ENCODE measurements at places on chromosomes 6 and 20.

DNA sequence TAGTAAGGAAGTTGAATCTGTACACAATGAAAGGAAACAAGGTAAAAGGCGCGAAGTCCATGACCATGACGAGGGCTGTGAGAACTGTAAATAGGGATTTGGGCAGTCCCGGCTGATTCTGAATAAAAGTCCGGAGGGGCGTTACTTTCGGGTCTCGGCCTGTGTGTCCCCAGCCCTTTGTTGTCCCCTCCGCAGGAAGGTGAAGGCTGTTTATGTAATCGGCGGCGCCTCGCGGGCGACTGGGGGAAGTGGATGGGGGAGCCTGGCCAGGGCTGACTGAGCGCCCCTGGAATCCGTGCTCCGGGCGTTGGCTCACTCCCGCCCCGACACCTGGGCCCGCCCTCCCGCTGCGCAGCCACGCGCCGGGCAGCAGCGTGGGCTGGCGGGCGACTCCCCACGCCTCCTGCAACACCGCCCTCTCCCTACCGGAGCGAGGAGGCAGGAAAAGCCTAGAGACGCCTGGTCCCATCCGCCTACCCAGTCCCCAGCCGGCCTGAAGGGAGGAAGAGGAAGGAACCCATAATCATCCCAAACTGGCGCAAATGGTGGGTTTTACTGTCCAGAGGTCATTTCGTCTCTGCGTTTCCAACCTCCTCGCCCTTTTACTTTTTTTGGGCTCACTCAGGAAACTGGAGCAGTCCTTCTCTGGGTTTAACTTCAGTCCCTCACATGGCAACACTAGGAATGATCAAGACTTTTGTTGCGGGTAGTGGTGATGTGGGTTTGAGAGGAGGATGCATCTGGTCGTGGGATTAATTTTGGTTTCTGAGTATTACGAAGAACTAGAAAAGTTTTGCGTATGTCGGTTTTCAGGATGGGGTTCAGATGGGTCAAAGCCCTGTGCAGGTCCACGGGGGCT lies 12.1 kb downstream of the TRIM31 start:
- no peak for DNase-seq

DNA sequence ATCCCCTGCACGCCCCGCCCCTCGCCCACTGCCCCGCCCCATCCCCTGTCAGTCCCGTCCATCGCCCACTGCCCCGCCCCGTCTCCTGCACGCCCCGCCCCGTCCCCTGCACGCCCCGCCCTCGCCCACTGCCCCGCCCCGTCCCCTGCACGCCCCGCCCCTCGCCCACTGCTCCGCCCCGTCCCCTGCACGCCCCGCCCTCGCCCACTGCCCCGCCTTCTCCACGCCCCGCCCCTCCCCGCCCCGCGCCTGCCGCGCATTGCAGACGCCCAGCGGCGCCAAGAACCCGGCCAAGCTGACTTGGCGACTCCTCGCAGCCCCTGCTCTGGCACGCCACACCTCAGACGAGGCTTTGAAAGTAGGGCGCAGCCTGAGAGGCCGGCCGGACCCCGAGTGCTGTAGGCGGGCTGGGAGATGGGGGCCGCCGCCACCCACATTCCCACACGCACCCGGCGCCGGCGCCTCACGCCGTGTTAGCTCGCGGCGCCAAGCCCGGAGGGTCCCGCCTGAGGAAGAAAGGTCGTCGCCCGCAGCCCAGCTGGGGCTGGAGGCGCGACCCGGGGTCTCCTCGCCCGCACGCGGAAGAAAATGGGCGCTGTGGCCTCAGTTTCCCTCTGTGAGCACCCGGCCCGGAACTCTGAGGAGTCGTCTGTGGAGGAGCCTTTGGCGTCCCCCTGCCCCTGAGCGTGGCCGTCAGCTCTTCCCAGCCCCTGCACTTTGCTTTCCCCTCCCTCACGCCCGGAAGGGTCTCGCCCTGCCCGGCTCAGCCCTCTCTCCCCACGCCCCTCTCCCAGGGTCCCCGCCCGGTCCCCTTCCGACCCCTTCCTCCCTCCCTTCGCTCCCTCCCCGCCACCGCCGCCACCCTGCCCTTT lies at the start of gene RAD21L1:
Gene RAD21L1, plus strand, starts transcription at position 262 of the 872 bp plus-strand sequence. CDS start 2,410 bp downstream, outside the sequence.
- DNase-seq: peak; percentile 80

- DNase-seq: no peak
Measured at GRCh38 chr20:3172126-3172932, 1.0 kb downstream of the LZTS3 start.

DNA sequence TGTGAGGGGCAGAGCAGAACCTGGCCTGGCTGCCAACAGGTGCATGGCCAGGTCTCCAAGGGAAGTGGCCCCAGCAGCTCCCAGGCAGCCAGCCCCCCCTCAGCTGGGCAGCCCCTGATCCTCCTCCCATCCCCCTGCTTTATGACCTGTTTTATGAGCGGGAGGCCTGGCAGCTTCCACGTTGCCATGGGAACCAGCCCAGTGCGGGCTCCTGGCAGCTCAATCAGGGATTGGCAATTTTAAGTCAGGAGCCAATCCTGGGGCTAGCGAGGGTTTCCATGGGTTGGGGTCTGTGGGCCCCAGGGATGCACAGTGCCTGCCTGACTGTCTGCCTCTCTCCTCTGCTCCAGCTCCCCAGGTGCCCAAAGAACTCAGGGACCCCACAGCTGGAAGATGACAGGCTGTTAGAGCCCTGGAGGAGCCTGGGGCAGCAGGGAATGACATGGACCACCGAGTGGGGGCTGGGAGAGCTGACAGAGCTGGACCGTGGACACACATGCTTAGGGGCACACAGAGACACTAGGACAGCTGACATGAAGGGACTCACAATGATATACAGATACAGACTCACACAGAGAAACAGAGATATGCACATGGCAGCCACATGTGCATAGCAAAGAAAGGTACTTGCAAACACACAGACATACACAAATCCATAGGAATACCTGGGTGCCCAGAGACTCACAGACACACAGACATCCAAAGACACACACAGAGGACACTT lies 56.5 kb upstream of the SIRPA start:
- peak; percentile 14 for DNase-seq

GRCh38 chr6:131125431-131125830 lies 9.8 kb upstream of the AKAP7 start:
- DNase-seq: no peak

DNA sequence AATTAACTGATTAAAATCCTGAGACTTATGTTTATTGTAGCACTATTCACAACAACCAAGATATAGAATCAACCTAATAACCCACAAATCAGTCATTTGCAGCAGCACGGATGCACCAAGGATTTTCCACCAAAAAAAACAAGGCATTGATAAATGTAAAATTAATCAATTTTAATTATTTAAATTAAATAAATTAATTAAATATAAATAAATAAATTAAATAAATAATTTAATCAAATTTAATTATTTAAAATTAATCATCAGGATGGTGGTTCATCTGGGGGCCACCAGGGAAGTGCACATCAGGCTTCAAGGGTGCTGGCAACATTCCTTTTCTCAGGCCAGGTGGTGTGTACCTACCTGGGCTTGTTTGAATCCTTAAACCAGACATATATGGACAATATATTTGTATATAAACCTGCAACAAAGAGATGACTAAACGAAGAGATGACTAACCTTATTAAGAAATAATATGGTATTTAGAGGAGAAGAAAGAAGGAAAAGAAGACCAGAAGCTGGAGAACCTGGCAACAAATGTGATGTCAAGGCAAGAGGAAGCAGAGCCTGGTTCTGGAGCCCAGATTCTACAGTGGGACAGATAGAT lies 89.2 kb downstream of the CD164 start:
- no peak for DNase-seq

- peak; percentile 61 for DNase-seq
Measured at GRCh38 chr6:131807644-131808459, at the start of gene ENPP1. ENPP1 (plus strand) TSS chr6:131808020; CDS start chr6:131808036, 16 bp downstream.

DNA sequence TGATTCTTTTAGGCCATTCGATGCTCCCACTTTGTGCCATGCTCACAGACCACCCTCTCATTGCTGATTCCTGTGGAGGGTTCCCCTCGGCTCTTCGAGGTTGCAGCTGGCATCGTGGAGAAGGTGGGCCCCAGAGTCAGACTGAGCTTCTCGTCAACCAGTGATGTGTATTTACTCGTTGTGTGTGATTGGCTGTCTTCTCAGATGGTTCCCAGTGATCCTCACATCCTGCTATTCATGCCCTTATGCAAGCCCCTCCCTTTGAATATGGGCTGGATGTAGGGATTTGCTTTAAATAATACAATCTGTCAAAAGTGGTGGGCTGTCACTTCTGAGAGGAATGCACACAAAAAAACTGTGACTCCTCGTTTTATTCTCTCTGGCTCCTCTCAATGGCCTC lies 99.6 kb upstream of the ENPP5 start:
- no peak for DNase-seq

DNA sequence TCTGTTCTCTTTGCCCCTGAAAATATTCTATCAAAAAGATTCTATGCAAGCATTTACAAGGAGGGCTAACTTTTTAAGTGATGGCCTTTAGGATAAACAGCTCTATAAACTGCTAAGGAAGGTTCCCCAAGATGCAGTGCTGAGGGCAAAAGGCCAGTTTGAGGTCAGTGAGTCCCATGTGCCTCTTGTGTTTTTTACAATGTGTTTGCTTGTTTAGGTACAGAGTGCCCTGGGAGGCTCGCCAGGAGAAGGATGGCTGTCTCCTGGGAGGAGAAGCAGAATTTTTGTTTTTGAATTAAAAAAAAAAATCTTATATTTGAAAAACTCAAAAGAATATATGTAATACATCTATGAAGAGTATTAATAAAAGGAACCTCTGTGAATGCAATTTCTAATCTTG lies 12.8 kb downstream of the MTCH1 start:
- DNase-seq: no peak

- no peak for DNase-seq
Measured at GRCh38 chr20:4898282-4899244, 102.7 kb downstream of the SLC23A2 start.

- no peak for DNase-seq
Measured at GRCh38 chr6:85866370-85866730, 223.7 kb upstream of the SYNCRIP start.

DNA sequence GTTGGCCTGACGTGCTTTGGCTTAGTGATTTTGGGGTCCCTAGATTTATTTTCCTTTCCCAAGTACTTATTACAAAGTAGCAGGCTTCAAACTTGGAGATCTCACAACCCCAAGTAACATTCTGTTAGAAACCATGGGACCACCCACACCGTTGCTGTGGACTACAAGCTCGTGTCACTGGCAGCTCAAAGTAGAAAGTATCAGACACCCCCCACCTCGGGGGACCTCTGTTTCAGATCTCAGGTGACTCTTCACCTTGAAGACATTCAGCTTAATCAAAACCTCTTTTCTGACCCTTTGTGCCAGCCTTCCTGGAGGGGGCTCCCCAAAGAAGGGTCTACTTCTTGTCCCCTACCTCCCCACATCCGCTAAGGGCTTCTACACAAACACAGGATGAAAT lies 15.7 kb upstream of the MYT1 start:
- DNase-seq: no peak

DNA sequence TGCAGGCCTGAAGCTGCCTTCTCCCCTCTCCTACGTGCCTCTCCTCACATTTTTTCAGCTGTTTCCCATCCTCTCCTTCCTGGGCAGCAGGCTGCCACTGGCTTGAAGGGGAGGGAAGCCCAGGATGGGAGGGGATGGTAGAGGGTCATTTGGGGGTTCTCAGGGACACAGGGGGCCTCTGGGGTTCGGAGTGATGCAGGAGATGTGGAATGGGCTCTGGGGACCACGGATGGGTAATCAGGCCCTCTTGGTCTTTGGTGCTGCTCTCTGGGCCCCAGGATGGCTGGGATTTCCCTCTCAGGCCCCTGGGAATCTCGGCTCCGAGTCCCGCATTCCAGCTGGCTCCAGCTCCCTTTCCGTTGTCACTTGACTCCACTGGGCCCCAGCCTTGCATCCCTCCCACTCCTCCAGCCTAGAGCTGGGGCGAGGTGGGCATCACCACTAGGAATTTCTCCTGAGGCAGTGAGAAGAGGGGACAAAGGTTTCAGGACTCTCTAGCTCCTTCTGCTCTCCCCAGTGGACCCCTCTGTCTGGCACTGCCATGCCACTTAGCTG lies 2.0 kb upstream of the DDR1 start:
- no peak for DNase-seq

DNA sequence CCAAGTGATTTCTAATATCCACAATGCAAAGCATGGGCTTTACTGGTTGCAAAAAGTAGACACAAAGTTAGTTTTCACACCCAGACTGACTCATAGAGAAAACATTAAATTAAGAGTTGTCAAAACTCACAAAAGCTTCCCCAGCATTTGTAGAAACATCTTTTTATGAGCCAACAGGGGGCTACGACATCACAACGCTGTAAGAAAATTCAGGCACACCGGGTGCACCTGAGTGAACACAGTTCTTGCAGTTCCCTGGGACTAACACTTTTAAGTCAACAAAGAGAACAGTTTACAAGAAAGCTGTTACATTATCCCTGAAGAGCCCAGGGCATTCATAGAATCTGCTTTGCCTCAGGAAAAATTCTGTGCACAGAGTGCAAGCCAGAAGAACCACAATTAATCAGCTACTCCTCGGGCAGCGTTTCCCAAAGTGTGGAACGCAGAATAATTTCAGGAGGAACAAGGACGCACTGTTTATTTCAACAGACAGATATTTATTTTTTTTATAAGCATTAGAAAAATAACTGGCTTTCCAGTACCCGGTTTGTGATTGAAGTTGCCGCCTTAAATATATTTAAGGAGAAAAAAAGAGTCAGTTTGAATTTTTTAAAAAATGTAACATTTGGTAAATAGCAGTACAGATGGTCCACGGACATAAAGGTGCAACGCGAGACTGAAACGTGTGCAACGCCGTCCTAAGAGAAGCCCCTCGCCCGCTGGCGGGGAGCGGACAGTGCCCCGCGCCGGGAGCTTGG lies 1.2 kb downstream of the NCOA5 start:
- DNase-seq: no peak

DNA sequence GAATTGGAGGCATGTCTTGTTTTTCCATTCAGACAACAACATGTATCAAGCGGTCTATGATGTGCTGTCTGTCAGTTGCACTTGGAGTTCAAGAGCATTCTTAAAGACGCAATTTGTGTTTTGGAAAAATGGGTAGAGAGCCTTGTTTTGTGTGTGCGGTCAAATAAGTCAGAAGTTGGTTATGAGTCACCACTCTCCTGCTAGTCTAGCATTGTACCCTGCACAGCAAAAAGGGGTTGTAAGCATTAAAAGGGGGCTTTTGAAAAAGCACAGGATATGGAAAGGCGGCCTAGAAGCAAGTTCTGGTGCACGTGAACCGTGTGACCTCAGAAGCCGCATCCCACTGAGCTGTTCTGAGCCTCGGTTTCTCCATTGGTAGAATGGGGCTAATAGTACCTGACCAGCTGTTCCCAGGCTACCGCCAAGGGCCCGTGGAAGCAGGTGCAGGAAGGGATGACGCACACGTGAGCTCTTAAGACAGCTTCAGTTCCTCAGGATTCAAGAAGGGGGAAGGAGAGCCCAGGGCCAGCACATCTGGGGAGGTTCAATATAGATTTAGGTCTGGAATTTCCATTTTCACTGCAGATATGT lies 61.6 kb upstream of the SNX9 start:
- DNase-seq: no peak

DNA sequence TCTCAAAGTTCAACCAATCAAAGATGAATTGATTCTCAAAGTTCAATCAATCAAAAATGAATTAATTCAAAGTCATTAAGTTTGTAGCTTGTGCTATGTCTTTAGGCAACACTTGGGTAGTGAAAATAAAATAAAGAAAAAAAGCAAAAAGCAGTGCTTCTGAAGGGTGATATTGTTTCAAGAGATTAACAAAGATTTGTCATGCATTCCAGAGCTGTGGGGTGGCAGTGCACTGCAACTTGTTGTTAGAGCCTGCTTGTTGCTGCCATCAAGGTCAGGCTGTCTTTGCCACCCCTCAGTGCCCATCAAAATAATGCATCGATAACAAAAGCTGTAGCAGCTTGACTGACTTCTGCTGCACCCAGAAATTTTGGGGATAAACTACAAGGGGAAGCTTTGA lies 128.6 kb downstream of the RNF144B start:
- no peak for DNase-seq

GRCh38 chr20:14488756-14489479 lies 151.5 kb upstream of the FLRT3 start:
- DNase-seq: no peak

GRCh38 chr6:65943051-65943450 lies 236.0 kb upstream of the EYS start:
- DNase-seq: no peak

Data from neural crest cell (in vitro differentiated cells).